Brain (organoid and tissue), 16 donors: ENCODE measurements at places on chromosomes 6 and 20.
A peak's percentile ranks its signal among the peaks of the same experiment; 100 is the strongest.

- DNase-seq: no peak
Measured at GRCh38 chr20:44773070-44773829, 27.6 kb downstream of the KCNK15 start.

DNA sequence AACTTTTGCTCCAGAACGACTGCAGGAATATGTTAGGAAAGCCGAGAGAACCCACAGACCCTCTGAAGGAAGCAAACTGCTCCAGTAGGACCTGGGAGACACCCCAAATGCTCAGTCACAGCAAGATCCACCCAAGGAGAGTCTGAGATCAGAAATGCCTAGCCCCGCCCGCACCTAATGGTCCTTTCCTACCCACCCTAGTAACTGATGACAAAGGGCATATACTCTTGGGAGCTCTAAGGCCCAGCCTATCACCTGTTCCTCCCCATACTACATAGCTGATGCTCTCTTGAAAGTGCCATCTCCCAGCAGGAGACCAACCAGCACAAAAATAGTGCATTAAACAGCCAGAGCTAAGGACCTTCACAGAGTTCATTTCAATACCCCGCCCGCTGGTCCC lies 67.6 kb downstream of the CD2AP start:
- no peak for DNase-seq

GRCh38 chr6:128899341-128900050 lies 16.6 kb downstream of the LAMA2 start:
- DNase-seq: peak; percentile 89

DNA sequence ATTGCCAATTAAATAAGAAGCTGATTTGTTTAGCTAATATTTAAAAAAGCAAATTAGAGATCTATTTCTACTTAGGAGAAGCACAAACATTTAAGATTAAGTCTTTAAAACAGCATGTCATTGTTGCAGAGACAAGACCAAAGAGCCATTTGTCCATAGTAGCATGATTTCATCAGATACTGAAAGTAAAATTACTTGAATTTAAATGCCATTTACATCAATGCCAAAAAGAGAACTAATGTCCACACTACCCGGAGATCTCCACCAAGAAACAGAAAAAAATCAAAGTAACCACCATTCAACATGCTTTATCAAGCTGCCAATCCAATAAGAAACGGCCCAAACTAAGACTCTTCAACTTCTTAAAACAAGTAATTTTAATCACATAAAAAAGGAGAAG lies 15.7 kb downstream of the AURKA start:
- no peak for DNase-seq

- DNase-seq: no peak
Measured at GRCh38 chr6:16700916-16701234, 60.4 kb downstream of the ATXN1 start.

DNA sequence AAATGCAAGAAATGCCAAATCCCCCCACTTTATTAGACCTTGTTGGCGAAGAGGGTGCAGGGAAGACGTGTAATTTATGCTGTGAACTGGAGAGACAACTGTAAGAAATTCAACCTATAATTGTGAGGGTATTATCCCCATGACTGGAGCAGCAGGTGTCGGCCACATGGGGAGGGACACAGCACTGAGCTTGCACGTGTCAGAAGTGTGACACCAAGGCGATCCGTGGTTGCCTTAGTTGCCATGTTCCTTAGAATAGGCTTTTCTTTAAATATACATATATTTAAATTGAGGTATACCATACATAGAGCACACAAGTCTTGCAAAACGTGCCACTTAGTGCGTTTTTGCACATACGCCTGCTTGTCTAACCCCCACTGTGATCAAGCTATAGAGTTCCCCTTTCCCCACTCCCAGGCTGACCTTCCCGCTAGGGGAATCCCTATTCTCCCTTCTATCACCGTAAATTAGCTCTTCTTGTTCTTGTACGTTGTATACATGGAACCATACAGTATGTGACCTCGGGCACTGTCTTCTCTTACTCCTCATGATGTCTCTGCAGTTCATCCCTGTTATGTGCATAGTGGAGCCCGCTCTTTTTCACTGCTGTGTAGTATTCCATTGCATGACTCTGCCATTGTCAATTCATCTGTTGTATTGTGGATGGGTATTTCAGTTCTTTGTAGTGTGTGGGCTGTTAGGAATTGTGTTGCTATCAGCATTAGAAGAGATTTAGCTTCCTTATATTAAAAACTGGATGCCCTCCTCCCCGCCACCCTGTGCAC lies 81.6 kb upstream of the PMEPA1 start:
- DNase-seq: no peak

DNA sequence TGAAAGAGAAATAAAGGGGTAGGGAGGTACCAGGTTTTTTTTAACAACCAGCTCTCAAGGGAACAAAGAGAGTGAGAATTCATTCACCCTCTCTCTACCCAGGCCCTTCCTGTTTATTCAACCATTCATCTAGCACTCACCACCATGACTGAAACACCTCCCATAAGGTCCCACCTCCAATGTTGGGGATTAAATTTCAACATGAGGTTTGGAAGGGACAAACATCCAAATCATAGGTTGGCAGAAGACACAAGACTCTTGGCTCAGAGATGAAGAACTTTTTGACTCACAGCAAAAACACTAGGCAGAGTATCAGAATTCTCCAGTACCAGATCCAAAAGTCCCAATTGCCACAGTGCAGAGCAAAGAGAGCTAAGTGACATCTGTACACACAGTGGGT lies 186.3 kb downstream of the EDN1 start:
- no peak for DNase-seq
